Smooth muscle cell of the pulmonary artery (primary cell): ENCODE measurements at places on chromosomes 12 and 14. TPM values are rescaled to one million over a fixed set of nuclear protein-coding genes. Genes with fewer than 3 reads are reported as not detected.

The SSTR1 gene
- total RNA-seq = 6.2 and 14.5 TPM in 2 replicates

The DHRS4L2 gene
- 8.4 and 11.5 TPM in 2 replicates for total RNA-seq

The GPD1 gene
- 0.13 and 0.20 TPM in 2 replicates for total RNA-seq

The SERPINA10 gene
- not detected in 2 replicates for total RNA-seq

The SNX6 gene
- total RNA-seq = 84.4 and 102 TPM in 2 replicates

The RXYLT1 gene
- total RNA-seq = 10.7 and 13.7 TPM in 2 replicates

The C12orf75 gene
- total RNA-seq = 67.9 and 70.2 TPM in 2 replicates

The TDRD9 gene
- 1.3 and 8.5 TPM in 2 replicates for total RNA-seq

The KCNC2 gene
- not detected in 2 replicates for total RNA-seq

The APPL2 gene
- total RNA-seq = 49.9 and 56.4 TPM in 2 replicates

The ZNF705A gene
- not detected in 2 replicates for total RNA-seq

The LDHB gene
- total RNA-seq = 471 and 492 TPM in 2 replicates

The DDX47 gene
- total RNA-seq = 51.3 and 62.0 TPM in 2 replicates

The KRT7 gene
- total RNA-seq = 15.0 and 16.4 TPM in 2 replicates

The CPNE6 gene
- total RNA-seq = not detected in 2 replicates

The KCNH5 gene
- 0.03 and 0.07 TPM in 2 replicates for total RNA-seq

The MLF2 gene
- 158 and 166 TPM in 2 replicates for total RNA-seq

The TTC7B gene
- 33.4 and 54.6 TPM in 2 replicates for total RNA-seq

The CLEC2A gene
- not detected in 2 replicates for total RNA-seq

The OAS2 gene
- 2.5 and 4.2 TPM in 2 replicates for total RNA-seq

The GPR33 gene
- not detected in 2 replicates for total RNA-seq

The LRRC10 gene
- total RNA-seq = not detected in 2 replicates

The CBLN3 gene
- 3.5 and 4.2 TPM in 2 replicates for total RNA-seq

The KRT73 gene
- not detected in 2 replicates for total RNA-seq

The ADCY4 gene
- total RNA-seq = 3.3 and 4.9 TPM in 2 replicates

The HHIPL1 gene
- 15.0 and 24.1 TPM in 2 replicates for total RNA-seq

The ETFBKMT gene
- total RNA-seq = 2.0 and 3.3 TPM in 2 replicates

The RAD9B gene
- 0.40 and 0.46 TPM in 2 replicates for total RNA-seq

The GPR162 gene
- total RNA-seq = 2.7 and 6.6 TPM in 2 replicates

The TESPA1 gene
- not detected in 2 replicates for total RNA-seq

The KRT80 gene
- total RNA-seq = 0.65 and 0.83 TPM in 2 replicates

The ZNF268 gene
- 30.5 and 32.6 TPM in 2 replicates for total RNA-seq

The MYBPC1 gene
- total RNA-seq = under 0.01 TPM in 1 of 2 replicates, not detected in the other

The GSC gene
- 0.46 TPM in 1 of 2 replicates, not detected in the other for total RNA-seq

The GRIP1 gene
- 0.26 and 0.33 TPM in 2 replicates for total RNA-seq

The PPP4R4 gene
- 0.33 and 1.4 TPM in 2 replicates for total RNA-seq

The RAB15 gene
- 3.8 and 5.2 TPM in 2 replicates for total RNA-seq

The VSX2 gene
- total RNA-seq = not detected in 2 replicates

The AQP2 gene
- total RNA-seq = 0.07 TPM in 1 of 2 replicates, not detected in the other

The EP400 gene
- total RNA-seq = 15.2 and 20.2 TPM in 2 replicates

The TMEM132C gene
- total RNA-seq = 0.07 TPM in 1 of 2 replicates, not detected in the other

The SIX1 gene
- total RNA-seq = 4.6 and 5.4 TPM in 2 replicates

The CCDC92 gene
- total RNA-seq = 13.0 and 15.1 TPM in 2 replicates

The PTCSC3 gene
- total RNA-seq = not detected in 2 replicates

The LRRC43 gene
- total RNA-seq = 0.83 and 1.2 TPM in 2 replicates

The GZMB gene
- not detected in 2 replicates for total RNA-seq

The PLEKHD1 gene
- under 0.01 and 0.07 TPM in 2 replicates for total RNA-seq

The GYS2 gene
- total RNA-seq = 0.03 TPM in 1 of 2 replicates, not detected in the other

The PLCZ1 gene
- total RNA-seq = not detected in 2 replicates

The ABHD12B gene
- total RNA-seq = not detected in 2 replicates
